Choroid plexus epithelial cell (primary cell): ENCODE measurements at places on chromosomes 1 and 21.

GRCh38 chr1:212035123-212035834 lies at the start of the genes DTL and INTS7:
Gene DTL, plus strand, starts transcription at chr1:212035748. Its CDS starts 143 bp downstream, at chr1:212035891.
Gene INTS7, minus strand, starts transcription at chr1:212035557. Its CDS starts 120 bp downstream, at chr1:212035437.
- DNase-seq = peak; percentile 99

GRCh38 chr1:8095584-8095983 lies 69.5 kb upstream of the ERRFI1 start:
- DNase-seq = no peak

- no peak for DNase-seq
Measured at GRCh38 chr1:178937695-178938094, 66.8 kb upstream of the ANGPTL1 start.

DNA sequence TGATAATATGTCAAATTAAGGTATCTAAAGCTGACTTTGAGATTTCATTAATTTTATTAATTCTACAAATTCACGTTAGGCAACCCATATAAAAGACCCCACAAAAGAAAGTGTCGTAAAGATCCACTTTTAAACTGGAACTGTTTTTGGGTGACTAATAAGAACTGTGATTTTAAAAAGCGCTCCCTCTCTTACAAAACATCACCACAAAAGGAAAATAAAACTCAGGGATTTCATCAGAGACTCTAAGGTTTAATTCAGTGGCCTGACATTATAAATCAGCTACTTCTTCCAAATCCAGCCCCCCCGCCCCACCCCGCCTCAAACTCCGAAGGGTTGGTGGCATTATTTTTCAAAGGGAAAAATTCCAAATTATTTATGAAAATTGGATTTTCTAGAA lies 2.7 kb downstream of the COL24A1 start:
- DNase-seq = no peak

DNA sequence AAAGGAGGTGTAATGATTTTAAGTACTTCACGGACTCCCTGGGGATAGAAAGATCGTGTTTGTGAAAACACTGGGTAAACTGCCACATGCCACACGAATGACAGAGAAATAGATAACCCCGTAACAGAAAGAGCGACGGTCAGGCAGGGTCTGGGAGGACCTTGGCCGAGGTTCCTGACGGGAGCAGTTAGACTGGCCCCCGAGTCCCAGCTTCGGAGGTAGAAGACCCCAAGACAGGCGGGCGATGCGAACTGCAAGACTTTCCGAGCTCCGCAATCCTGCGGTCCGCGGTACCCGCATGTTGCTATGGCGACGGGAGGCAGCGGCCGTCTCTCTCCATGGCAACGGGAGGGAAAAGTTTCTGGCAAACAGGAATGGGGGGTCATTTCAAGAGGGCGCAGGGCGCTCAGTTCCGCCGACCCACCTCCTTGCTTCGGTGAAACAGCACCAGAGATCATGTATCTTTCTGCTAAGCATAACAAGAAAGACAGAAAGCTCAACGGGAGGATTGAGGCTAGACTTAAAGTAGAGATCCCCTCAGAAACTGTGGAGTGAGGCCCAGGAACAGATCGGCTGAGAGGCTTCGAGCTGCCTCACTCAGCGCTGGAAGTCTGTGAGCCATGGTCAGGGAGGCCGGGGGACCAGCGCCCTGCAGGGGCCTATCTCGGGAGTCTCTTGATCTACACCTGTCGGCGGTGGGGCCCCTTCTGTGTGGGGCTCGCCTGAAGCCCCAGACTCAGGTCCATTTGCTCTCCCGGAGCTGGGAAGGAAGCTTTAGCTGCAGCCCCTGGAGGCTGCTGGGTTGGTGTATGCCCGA lies 685 bp upstream of the SYT6 start:
- peak; percentile 24 for DNase-seq
